ENCODE measurements at places on chromosomes 16 and 17. TPM values are rescaled to one million over a fixed set of nuclear protein-coding genes. Genes with fewer than 3 reads are reported as not detected.

DNA sequence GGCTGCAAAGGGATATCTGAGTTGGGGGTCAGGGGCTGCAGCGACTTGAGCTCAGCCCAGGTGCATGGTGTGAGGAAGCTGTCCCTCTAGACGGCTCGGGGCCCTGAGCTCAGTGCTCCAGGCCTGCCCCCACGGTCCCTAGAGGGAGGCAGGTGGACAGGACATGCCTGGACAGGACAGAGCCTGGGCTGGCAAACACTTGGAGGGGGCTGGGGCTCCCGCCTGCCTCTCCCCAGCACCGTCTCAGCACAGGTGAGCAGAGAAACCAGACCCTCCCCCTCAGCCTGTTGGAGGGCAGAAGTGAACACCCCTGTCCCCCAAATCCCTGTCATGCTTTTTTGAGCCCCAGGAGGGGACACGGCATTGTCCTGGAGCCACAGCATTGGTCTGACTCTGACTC, 11.4 kb upstream of the SLC38A10 start:
- H3K36me3 ChIP-seq, result no peaks in the 10 kb centered on the region
- DNase-seq, result no peak
- H3K4me3 ChIP-seq, result no peak overlapping the region
- no peaks in the 10 kb centered on the region for H3K27me3 ChIP-seq

DNA sequence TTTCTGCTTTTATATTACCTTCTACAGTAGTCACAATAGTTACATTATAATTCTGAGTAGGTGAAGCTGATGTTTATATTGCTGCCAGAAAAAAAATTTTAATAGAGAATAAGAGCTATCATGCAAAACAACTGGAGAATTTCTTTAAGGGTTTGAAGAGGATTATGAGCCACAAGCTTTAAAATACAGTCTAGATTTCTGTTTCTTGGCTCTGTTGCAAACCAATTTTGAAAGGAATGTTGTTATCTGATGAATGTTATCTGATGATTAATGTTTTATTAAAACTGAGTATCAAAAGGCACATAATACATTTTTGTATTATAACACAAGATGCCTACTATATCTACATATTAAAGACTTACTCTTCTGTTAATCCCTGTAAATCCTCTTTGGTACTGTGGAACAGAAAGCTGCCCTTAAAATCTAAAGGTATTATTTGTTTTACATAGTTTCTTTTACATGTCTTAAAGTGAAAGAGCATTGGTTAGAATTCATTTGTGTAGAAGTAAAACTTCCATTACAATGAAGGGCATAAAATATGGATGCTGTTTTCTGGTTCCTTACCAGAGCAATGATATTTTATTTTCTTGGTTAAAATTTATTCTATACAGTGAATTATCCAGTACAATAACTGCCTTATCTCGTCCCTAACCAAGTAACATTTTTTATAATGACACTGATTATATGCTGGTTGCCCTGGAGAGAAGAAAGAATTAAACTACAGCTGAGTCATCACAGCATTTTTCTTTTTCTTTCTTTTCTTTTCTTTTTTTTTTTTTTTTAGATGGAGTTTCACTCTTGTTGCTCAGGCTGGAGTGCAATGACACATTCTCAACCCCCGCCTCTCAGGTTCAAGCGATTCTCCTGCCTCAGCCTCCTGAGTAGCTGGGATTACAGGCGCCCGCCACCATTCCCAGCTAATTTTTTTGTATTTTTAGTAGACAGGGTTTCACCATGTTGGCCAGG, 205.7 kb downstream of the TANC2 start:
- H3K36me3 ChIP-seq, result no peaks in the 10 kb centered on the region
- H3K27ac ChIP-seq, result no peak overlapping the region
- DNase-seq, result no peak

GRCh38 chr16:75058806-75059205, 57.8 kb downstream of the LDHD start:
- DNase-seq, result no peak
- no peaks in the 10 kb centered on the region for H3K36me3 ChIP-seq
- peaks cover 65% of the 10 kb centered on the region for H3K4me1 ChIP-seq
- H3K27me3 ChIP-seq, result no peaks in the 10 kb centered on the region
- no peak overlapping the region for H3K4me3 ChIP-seq

GRCh38 chr16:52469775-52470174, 77.2 kb downstream of the TOX3 start:
- no peak overlapping the region for H3K27ac ChIP-seq
- H3K4me1 ChIP-seq, result no peaks in the 10 kb centered on the region
- H3K36me3 ChIP-seq, result no peaks in the 10 kb centered on the region

DNA sequence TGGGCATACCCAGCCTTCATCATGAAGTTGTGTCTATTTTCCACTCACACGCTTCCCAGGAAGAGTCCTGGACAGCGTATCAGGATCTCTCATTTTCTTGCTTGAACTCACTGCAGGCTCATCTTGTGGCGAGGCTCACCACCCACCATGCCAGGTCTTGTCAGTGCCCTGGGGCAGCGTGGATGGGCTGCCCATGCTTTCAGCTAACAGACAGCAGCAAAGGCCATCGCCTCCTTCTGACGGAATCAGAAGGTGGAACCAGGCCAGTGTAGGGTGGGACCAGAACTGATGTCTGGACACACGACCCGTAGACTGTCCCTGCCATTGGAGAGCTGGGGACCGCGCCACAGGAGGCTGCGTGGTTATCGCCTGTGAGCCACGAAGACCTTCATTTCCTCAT, 169.4 kb downstream of the FOXL1 start:
- no peak overlapping the region for H3K27ac ChIP-seq
- H3K4me3 ChIP-seq, result no peak overlapping the region
- no peaks in the 10 kb centered on the region for H3K36me3 ChIP-seq
- no peak for DNase-seq

DNA sequence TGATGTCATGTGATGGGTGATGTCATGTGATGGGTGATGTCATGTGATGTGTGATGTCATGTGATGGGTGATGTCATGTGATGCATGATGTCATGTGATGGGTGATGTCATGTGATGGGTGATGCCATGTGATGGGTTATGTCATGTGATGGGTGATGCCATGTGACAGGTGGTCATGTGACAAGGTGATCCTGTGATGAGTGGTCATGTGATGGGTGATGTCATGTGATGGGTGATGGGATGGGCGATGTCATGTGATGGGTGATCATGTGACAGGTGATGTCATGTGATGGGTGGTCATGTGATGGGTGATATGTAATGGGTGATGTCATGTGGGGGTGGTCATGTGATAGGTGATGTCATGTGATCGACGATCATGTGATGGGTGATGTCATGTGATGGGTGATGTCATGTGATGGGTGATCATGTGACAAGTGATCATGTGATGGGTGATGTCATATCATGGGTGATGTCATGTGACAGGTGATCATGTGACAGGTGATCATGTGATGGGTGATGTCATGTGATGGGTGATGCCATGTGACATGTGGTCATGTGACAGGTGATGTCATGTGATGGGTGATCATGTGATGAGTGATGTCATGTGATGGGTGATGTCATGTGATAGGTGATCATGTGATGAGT, 17.2 kb downstream of the CD300LB start:
- H3K4me1 ChIP-seq, result no peaks in the 10 kb centered on the region
- DNase-seq, result no peak

- H3K4me1 ChIP-seq, result peaks cover 9% of the 10 kb centered on the region
- H3K27ac ChIP-seq, result no peak overlapping the region
- no peak for DNase-seq
- no peak overlapping the region for H3K4me3 ChIP-seq
Measured at GRCh38 chr17:80663781-80664206, 119.2 kb downstream of the RPTOR start.

Gene HIGD1B
- 4.7 TPM for total RNA-seq

- no peak for DNase-seq
- peak overlapping the region; percentile 95 for H3K27ac ChIP-seq
- H3K36me3 ChIP-seq, result no peaks in the 10 kb centered on the region
- H3K27me3 ChIP-seq, result no peaks in the 10 kb centered on the region
- no peak overlapping the region for H3K4me3 ChIP-seq
Measured at GRCh38 chr17:75403131-75403530, 2.3 kb downstream of the GRB2 start.

- H3K27me3 ChIP-seq, result no peaks in the 10 kb centered on the region
- H3K4me1 ChIP-seq, result peaks cover 25% of the 10 kb centered on the region
- H3K4me3 ChIP-seq, result no peak overlapping the region
- H3K27ac ChIP-seq, result no peak overlapping the region
Measured at GRCh38 chr17:42571435-42572225, 4.7 kb downstream of the MLX start.

Gene NPIPA3
- total RNA-seq, result 2.2 TPM

Gene GLP2R
- 0.19 TPM for total RNA-seq

Gene SEPTIN1
- 6.8 TPM for total RNA-seq

GRCh38 chr17:17051791-17052461, 9.7 kb downstream of the MPRIP start:
- peak overlapping the region; percentile 77 for H3K27ac ChIP-seq
- H3K36me3 ChIP-seq, result no peaks in the 10 kb centered on the region
- DNase-seq, result no peak
- H3K4me3 ChIP-seq, result no peak overlapping the region

Gene ETV4
- total RNA-seq, result 0.70 TPM

Gene COQ9
- total RNA-seq, result 230 TPM

GRCh38 chr16:22888791-22889190, 74.8 kb downstream of the HS3ST2 start:
- H3K27ac ChIP-seq, result no peak overlapping the region
- H3K27me3 ChIP-seq, result peaks cover 8% of the 10 kb centered on the region
- no peak overlapping the region for H3K4me3 ChIP-seq
- no peaks in the 10 kb centered on the region for H3K36me3 ChIP-seq
- H3K4me1 ChIP-seq, result no peaks in the 10 kb centered on the region

DNA sequence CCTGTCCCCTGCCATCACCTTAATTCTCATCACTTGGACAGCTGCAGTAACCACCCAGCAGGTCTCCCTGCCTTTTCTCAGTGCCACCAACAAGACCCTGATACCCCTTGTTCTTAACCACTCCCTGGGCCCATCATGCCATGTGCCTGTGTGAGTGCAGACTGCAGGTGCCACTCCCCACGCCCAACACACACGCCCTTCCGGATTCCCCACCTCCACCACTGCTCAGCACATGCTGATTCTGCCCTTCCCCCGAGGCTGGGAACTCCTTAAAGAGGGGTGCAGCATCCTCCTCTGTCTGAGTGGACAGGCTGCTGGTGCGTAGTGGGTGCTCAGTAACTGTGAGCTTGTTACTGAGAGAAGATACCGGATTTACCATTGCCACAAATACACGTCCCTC, 52.4 kb downstream of the PLD6 start:
- no peaks in the 10 kb centered on the region for H3K27me3 ChIP-seq
- H3K4me1 ChIP-seq, result peaks cover 40% of the 10 kb centered on the region
- peaks cover 19% of the 10 kb centered on the region for H3K36me3 ChIP-seq
- DNase-seq, result no peak
- H3K27ac ChIP-seq, result no peak overlapping the region

- DNase-seq, result no peak
- peak overlapping the region; percentile 80 for H3K27ac ChIP-seq
- H3K36me3 ChIP-seq, result no peaks in the 10 kb centered on the region
- peaks cover 57% of the 10 kb centered on the region for H3K4me1 ChIP-seq
- H3K27me3 ChIP-seq, result peaks cover 43% of the 10 kb centered on the region
Measured at GRCh38 chr16:88938777-88939244, 38.2 kb downstream of the CBFA2T3 start.

DNA sequence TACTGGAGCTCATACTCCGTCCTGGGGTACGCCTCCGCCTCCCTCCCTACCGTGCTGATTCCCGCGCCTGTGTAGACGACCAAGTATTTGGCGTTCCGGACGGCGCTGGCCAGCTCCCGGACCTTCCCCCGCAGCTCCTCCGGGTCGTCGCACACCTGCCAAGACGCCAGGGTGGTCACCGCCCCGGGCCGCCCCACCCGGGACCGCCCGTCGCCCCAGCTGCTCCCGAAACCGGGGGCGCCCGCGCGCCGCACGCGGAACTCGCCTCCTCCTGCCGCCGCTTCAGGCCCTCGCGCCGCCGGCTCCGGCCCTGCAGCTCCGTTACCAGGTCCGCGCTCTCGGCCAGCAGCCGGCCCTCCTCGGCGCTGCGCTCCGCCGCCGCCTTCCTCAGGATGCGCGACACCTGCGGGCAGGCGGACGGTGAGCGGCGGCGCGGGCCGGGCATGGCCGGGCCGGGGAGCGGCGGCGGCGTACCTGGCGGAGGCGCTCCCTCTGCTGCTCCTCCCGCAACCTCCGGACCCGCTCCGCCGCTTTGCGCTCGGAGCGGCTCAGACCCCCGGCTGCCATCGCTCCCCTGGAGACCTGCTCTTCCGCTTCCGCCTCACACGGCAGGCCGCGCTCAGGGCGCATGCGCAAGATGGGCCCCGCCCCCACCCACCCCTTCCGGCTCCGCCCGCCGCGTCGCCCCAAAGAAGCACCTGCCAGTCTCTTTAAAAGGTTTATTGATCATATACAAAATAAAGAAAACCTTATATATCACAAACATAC, at the start of gene SIRT7:
TSS of gene SIRT7 (minus strand) at position 612 of the 768 bp plus-strand sequence. CDS start at position 567, 45 bp downstream.
- peak within 1 kb of the TSS; percentile 46 for H3K27ac ChIP-seq
- H3K36me3 ChIP-seq, result peaks cover 11% of the 10 kb centered on the region
- peak within 1 kb of the TSS; percentile 99 for H3K4me3 ChIP-seq
- peak; percentile 84 for DNase-seq

- H3K4me1 ChIP-seq, result no peaks in the 10 kb centered on the region
- H3K27ac ChIP-seq, result no peak overlapping the region
- H3K27me3 ChIP-seq, result no peaks in the 10 kb centered on the region
- no peak overlapping the region for H3K4me3 ChIP-seq
- no peak for DNase-seq
Measured at GRCh38 chr16:88894681-88895300, 28.3 kb upstream of the PABPN1L start.

DNA sequence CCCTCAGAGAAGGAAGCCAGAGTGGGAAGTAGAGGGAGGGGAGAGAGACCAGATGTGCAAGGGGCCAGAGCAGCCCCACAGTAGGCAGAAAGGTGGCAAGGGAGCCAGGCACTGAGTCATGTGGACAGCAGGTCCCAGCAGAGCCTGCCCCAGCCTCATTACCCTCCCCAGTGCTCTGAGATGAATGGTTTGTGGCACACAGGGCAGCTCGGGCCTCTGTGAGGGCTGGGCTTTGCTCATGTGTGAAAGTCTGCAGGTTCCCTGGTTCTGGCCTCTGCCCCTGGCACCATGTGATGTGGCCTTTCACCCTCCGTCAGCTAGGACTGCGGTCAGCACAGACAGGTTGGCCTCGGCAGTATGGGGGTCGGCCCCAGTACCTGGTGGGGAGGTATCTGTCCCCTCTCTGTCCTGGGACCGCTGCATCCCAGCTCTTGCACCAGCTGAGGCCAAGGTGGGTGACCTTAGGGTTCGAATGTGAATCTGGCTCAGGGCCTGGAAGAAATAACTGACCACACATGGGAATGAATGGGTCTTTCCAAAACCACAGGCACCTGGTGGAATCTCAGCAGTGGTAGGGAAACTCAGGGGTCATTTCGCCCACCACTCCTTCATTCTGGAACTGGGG, 8.9 kb downstream of the LRRC75A start:
- H3K27ac ChIP-seq, result no peak overlapping the region
- no peaks in the 10 kb centered on the region for H3K36me3 ChIP-seq
- no peak overlapping the region for H3K4me3 ChIP-seq
- H3K27me3 ChIP-seq, result no peaks in the 10 kb centered on the region

GRCh38 chr16:65392806-65393565, 271.1 kb upstream of the CDH11 start:
- no peak for DNase-seq
- no peaks in the 10 kb centered on the region for H3K27me3 ChIP-seq
- no peaks in the 10 kb centered on the region for H3K4me1 ChIP-seq

Gene TEDC2
- 1.9 TPM for total RNA-seq

Gene ZNF18
- total RNA-seq, result 4.0 TPM

- no peak overlapping the region for H3K4me3 ChIP-seq
- H3K27me3 ChIP-seq, result no peaks in the 10 kb centered on the region
- no peak overlapping the region for H3K27ac ChIP-seq
- DNase-seq, result no peak
- H3K4me1 ChIP-seq, result no peaks in the 10 kb centered on the region
Measured at GRCh38 chr16:69306031-69306430, 5.1 kb upstream of the VPS4A start.

- peak; percentile 71 for DNase-seq
- peak overlapping the region; percentile 90 for H3K27ac ChIP-seq
- no peaks in the 10 kb centered on the region for H3K36me3 ChIP-seq
- no peak overlapping the region for H3K4me3 ChIP-seq
- H3K27me3 ChIP-seq, result no peaks in the 10 kb centered on the region
Measured at GRCh38 chr16:53091466-53092211, 36.8 kb downstream of the CHD9 start.

Data from heart right ventricle (tissue), 16 donors.